Kidney tubule cell (primary cell): ENCODE measurements at places on chromosomes 2 and 18.

DNA sequence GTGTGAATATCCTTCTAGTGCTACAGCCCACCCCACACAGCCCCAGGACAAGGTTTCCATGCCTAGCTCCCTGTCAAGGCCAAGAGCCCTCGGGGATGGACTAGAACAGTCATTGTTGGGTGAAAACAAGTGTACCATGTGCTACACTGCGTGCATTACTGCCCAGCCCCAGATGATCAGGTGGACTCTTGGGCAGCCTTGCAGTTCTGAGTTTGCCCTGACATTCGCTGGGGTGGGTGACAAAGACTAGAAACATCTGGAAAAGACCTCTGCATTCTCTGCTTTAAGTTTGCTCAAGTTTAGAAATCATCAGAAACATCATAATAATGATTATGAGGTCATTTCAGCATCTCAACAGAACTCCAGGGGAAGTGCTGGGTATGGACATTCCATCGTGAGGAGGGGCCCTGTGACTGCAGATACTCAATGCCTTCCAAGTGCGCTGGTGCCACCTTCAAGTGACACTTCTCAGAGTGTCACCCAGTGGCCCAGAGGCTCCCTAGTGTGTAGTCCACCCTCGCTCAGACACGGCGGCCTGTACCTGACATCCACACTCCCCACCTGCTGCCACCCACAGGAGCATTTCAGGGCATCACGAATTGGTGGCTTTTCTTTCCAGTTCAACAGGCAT lies 5.3 kb upstream of the PXDN start:
- no peak for DNase-seq

DNA sequence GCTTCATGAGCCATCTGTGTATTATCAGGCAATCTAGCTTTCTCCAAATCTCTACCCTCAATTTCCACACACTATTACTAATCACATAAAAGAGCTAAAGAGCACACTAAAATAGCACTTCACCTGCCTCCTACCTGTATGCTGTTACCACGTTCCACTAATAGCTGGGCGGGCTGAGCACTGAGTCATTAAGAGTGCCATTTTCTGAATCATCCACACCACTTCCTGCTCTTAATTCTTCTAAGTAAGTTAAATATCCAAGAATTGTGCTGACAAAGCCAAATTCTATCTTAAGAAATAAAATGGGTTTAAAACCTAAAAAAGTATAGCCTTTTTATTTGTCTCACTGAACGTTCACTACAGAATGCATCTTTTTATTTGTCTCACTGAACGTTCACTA lies 35.7 kb downstream of the NOL10 start:
- peak; percentile 90 for DNase-seq

- DNase-seq = peak; percentile 4
Observed at GRCh38 chr2:128520791-128521190, 202.1 kb upstream of the HS6ST1 start.

GRCh38 chr2:239903210-239903609 lies 121.9 kb downstream of the NDUFA10 start:
- DNase-seq = no peak

DNA sequence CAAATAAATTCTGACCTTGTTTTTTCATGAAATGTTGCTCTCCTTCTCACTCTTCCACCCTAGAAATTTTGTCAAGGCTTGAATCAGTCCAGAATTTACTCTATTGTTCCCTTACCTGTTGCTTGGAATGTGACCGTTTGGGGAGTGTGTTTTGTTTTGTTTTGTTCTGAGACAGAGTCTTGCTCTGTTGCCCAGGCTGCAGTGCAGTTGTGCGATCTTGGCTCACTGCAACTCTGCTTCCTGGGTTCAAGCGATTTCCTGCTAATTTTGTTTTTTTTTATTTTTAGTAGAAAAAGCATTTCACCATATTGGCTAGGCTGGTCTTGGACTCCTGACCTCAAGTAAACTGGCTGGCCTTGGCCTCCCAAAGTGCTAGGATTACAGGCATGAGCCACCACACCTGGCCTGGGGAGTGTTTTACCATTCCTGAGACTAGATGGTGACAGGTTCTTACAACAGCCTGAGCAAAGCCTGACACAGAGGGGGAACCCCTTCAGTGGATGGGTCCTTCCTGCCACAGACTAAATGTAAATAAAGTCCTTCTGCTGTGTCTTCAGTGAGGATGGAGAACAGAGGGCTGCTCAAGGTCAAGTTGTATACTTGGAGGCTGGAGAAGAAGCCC lies 52.0 kb downstream of the HAUS1 start:
- DNase-seq = peak; percentile 57

DNA sequence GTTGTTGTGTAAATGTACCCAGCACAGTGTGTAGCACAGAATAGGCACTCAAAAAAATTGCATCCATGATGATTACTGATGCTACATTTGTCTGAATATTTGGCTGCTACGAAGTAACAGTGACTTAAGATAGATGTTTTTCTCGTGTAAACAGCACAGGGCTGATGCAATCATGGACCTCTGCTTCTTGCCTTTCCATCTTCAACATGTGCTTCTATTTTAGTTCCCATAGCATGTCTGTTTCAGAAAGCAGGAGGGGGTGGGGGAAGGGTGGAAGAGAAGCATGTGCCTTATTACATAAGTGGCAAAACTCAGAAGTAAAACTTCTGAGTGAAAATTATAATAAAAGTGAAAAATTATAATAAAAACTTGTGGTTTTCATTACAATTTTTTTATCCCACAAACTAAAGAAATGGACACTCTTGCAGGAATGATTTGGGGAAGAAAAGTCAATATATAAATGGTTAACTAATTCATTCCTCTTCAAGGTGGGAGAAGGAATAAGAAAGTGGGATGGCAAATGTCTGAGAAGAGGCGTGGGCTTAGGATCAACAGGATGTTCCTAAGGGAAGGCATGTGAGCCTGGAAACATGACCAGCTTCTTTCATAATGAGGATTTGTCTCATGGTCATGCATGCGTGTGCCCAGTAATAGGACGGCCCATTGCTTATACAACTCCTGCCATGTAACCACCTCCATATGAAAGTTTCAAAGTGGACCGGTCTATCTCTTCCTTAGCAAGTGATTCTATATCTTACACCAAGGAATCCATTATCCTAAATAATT lies 27.2 kb downstream of the CCBE1 start:
- no peak for DNase-seq

DNA sequence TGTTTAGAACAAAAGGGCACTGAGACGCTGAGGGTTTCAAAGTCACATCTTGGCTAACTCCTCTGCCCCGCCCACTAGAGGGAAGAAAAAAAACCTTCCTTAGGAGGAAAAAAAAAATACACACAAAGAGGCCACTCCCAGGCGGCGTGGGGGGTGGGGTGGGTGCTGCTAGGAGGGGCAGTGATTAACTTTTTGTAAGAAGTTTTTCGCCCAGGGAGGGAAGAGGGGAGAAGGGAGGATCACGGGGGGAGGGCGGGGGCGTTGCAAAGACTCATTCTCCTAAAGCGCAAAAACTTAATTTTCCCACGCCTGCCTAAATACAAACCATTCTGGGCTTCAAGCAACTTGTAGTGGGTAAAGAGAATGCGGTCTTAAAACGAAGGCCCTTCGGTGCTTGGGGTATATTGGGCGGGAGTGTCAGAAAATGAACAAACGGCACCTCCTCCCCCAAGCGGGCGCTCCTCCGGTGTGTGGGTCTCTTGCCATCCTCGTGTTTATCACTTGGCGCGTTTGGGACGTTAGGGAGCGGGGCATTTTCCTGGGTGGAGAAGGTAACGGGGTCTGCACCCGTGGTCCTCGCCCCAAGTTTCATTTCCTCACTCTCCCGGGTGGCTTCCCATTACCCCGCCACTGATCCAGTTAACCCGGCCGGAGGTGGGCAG lies 1.7 kb downstream of the CXCR4 start:
- no peak for DNase-seq

- DNase-seq = no peak
Observed at GRCh38 chr18:55559739-55560138, 28.3 kb downstream of the TCF4 start.

DNA sequence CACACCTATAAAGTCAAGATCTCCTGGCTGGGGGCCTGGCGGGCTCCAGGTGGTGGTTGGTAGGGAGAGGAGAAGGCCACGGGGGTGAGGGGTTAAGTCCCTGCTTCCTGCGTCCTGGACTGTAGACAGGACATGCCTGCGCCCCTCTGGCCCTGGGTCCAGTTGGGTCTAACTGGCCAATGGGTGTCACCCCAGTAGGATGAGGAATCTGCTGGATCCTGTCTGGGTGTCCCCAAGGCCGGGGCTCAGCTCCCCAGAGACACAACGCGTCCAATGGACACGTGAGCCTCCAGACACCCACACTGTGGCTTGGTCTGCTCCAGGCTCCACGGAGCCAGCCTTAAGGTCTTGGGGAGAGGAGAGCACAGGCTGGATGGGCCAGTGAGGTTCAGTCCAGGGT lies 19.6 kb downstream of the AQP12A start:
- DNase-seq = no peak

DNA sequence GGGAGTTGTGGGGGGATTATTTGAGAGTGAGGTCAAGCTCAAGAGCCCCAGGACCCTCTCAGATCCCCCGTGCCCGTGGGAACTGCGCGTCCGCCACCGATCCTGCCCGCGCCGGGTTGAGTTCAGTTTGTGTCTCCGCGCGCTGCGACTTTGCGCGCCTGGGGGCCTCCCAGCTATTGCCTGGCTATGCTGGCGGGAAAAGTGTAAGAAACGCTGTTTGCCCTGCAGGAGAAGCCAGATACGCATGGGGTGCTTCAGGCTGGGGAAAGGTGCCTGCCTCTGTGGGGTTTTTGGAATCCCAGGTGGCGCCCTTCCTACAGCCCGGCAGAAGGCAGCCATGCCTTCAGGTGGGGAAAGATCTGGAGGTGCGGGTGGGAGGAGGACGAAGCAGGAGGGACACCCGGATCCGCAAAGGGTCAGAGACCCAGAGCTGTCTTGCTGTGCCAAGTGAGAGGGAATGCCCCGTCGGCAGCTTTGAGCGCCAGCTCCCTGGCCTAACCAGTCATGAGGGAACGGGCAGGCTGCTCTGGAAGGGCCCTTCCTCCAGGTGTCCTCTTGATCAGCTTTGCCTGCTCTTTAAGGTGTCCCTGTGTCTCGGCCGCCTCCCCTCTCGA lies 22.5 kb downstream of the TEX44 start:
- DNase-seq = peak; percentile 23

- no peak for DNase-seq
Observed at GRCh38 chr2:237729681-237730475, 68.7 kb upstream of the RBM44 start.

- no peak for DNase-seq
Observed at GRCh38 chr2:8115456-8115855, 566.4 kb upstream of the ID2 start.

DNA sequence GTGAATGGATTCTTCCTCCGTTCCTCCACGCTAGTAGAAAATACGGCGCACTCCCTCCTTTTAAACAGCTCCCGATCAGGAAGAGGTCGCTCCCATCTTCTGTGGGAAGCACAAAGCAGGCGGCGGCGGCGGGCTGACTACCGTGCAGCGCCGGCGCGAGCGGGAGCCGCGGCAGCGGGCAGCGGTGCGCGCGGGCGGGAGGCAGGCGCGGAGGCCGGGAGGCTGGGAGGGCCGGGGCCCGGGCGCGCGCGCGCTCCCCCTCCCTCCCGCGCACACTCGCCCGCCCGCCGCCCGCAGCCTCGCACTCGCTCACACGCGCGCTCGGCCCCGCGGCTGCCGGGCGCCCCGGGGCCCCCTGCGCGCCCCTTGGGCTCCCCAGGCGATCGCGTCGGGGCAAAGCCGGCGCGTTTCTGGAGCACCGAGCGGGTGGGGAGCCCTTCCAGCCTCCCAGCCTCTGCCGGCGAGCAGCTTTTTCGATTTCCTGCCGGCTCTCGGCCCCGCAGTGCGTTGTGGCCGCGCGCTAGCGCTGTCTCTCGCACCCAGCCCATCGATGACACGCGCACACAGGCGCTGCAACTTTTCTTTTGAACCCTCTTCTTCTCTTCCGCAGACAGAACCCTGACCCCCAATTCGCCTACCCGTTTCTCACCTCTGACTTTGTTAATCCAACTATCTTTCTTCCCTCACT lies at the start of gene SLC8A1:
TSS of gene SLC8A1 (minus strand) at position 173 of the 688 bp plus-strand sequence.
- no peak for DNase-seq

- peak; percentile 19 for DNase-seq
Observed at GRCh38 chr18:2970772-2971659, 41.9 kb downstream of the LPIN2 start.

- DNase-seq = no peak
Observed at GRCh38 chr2:226151157-226151556, 648.5 kb downstream of the IRS1 start.

- DNase-seq = no peak
Observed at GRCh38 chr2:102291319-102292075, 19.9 kb upstream of the IL1RL1 start.

- peak; percentile 4 for DNase-seq
Observed at GRCh38 chr18:79720359-79720733, 40.7 kb downstream of the CTDP1 start.

DNA sequence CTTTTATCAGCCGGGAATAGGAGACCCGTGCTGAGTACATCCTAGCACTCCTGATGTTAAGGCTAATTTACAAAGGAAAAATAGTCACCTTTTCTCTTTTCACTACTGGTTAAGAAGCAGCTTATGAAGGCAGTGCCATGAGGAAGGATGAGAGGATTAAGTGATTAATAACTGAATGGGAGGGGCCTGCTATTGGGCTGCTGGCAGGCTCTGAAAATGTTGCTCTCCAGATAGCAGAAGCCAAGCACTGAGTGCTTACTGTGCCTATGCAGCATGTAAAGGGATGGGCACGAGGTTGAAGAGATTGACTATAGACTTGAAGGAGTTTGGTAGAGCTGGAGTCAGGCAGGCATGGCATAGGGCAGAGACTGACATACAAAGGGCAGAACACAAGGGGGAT lies 282.4 kb upstream of the THSD7B start:
- no peak for DNase-seq

- no peak for DNase-seq
Observed at GRCh38 chr2:44671916-44672315, 269.6 kb upstream of the SIX3 start.

DNA sequence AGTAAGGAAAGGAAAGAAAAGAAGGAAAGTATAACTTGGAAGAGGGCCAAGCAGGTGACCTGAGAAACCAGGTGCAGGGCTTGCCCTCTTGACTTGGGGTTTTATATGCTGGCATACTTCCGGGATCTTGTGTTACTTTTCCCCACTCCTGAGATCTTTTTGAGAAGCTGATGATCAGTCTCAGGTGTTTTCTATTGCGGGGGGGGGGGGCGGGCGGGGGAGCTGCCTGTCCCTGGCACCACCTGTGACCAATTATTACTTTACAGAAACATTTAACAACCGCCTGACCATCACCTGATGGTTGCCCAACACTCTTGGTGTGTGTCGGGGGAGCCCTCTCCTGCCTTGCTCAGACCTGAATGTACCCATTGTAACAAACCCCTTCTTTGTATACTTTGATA lies 6.9 kb upstream of the CASP10 start:
- no peak for DNase-seq

GRCh38 chr2:144261966-144262365 lies 258.0 kb downstream of the ZEB2 start:
- no peak for DNase-seq

- DNase-seq = no peak
Observed at GRCh38 chr2:116802671-116803070, 1011.8 kb upstream of the DDX18 start.

- no peak for DNase-seq
Observed at GRCh38 chr2:68172521-68172920, 14.8 kb downstream of the PNO1 start.

GRCh38 chr18:53990485-53990884 lies 234.0 kb downstream of the MBD2 start:
- no peak for DNase-seq

- DNase-seq = peak; percentile 17
Observed at GRCh38 chr2:130355172-130355577, 681 bp upstream of the PTPN18 start.

- no peak for DNase-seq
Observed at GRCh38 chr2:64665709-64666108, 12.0 kb upstream of the SERTAD2 start.
